Activated T-helper 17 cell treated with anti-CD3 and anti-CD28 coated beads, Interleukin-2, amount 50 U/mL, for 72 hours (primary cell): ENCODE measurements at places on chromosomes 7 and 10.
A peak's percentile ranks its signal among the peaks of the same experiment; 100 is the strongest.

DNA sequence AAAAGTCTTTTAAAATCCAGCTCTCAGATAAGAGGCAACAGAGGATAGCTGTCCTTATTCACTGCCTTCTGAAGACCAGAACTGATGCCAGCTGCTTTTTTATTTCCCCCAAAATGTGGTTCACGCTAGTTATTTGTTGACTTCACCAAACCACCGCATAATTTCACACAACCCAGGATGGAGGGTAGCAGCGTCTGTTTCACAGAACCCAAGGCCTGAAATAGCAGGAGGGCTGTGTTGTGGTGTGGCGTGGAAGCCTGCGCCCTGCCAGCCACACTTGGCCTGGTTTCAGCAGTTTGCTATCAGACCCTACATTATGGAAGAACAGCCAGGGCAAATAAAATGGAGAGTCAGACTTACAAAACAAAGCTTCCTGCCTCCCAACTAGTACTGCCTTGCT lies 155.4 kb downstream of the DYNC1I1 start:
- ATAC-seq, result no peak

DNA sequence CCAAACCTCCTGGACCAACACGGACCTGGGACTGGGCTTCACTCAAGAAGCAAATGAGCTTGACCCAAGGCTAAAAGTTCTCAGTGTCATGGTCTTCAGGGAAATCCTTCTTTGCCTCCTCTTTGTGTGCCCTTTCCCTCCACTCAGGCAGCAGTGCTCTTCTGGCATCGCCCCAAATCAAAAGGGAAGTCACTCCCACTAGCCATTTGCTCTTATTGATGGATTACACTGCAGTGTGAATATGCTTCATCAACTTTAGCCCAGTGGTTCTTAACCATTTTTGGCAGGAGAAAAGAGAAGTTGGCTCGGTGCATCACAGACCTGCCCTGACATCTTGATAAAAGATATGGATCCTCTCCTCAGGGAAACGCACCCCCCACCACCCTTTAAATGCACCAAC lies 19.2 kb upstream of the IKZF1 start:
- no peak for ATAC-seq

DNA sequence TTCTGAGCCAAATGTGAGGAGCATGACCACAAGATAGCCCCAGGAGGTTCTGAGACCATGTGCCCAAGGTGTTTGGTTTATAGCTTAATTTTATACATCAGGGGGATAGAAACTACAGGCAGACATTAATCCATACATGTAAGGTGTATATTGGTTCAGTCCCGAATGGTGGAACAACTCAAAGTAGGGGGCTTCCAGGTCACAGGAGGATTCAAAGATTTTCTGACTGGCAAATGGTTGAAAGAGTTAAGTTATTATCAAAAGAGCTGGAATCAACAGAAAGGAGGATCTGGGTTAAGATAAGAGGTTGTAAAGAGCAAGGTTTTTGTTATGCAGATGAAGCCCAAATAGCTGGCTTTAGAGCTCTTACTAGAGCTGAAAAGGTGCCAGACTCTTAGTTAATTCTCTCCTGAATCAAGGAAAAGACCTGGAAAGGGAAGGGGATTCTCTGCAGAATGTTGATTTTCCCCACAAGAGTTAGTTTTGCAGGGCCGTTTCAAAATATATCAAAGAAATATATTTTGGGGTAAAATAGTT lies 640.0 kb downstream of the IPMK start:
- no peak for ATAC-seq

DNA sequence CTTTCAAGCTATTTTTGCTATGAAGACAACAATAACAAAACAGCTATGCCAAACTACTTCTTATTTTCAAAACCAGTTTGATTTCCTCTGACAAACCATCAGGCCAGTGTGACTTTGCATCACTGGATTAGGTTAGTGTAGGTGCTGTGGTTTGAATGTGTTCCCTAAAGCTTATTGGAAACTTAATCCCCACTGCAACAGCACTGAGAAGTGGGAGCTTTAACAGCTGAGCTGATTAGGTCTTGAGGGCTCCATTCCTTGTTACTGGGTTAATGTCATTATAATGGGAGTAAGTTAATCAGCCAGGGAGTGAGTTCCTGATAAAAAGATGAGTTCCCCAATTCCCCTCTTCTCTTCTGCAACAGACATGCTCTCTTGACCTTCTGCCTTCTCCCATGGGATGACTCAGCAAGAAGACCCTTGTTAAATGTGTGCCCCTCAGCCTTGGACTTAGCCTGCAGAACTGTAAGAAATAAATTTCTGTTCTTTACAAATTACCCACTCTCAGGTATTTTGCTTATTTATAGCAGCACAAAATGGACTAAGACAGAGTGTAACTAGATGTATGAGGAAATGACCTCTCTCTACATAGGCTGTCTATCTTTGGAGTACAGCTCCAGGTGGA lies 186.8 kb downstream of the CTTNBP2 start:
- no peak for ATAC-seq

DNA sequence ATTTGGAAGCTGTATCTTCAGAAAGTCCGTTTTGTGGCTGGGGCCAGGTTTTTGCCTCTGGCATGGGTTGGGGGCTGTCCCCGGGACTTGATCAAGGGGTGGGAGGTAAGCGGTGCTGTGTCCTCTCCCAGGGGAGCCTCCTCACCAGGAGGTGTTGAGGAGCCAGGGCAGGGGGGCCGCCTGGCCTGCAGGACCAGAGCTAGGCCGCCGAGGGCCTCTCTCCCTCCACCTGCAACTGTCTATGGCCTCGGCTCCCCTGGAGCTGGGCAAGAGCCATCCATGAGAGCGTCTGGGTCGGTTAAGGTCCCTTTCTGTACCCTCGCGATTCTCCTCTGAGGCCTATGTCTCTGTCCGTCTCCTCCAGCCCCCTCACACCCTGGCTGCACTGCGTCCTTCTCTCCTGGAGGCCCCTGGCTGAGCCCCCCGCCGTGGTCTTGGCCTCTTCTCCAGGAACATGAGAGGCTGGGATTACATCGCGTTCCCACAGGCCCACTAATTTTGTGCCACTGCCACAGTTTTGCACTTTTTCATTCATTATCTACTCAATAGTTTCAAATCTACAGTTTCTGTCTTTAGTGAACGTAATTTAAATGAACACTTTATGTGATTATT lies 20.6 kb downstream of the CALML5 start:
- ATAC-seq, result no peak

GRCh38 chr7:145293754-145294153 lies 457.9 kb upstream of the TPK1 start:
- ATAC-seq, result no peak

DNA sequence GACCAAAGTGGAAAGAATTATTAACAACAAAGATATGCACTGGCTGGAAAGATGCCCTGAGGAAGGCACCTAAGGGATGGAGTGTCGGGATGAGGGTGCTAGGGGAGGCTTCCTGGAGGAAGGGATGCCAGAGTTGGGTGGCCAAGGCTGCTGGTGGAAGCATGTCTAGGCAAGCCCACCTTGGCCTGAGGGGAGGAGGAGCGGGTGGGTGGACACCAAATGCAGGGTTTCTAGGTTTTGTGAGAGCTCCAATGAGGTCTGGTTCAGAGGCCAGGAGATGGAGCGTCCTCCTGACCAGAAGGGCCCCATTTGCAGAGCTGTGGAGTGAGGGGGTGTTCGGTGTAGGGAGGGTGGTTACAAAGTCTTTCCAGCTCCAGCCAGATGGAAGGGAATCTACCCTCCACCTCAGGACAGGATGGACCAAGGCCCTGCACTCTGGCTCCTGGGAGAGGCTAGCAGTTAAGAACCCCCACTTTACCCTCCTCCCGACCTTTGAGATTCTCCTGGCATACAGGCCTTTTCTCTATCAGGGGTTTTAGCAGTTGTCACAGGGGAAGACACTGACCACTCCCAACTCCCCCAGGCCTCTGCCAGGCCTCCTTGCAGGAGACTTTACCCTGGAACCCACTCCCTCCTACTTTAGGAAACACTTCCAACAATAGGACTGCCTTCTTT lies 3.0 kb upstream of the DDIT4 start:
- ATAC-seq, result no peak

GRCh38 chr7:49520951-49521350 lies 252.5 kb upstream of the VWC2 start:
- ATAC-seq, result no peak

DNA sequence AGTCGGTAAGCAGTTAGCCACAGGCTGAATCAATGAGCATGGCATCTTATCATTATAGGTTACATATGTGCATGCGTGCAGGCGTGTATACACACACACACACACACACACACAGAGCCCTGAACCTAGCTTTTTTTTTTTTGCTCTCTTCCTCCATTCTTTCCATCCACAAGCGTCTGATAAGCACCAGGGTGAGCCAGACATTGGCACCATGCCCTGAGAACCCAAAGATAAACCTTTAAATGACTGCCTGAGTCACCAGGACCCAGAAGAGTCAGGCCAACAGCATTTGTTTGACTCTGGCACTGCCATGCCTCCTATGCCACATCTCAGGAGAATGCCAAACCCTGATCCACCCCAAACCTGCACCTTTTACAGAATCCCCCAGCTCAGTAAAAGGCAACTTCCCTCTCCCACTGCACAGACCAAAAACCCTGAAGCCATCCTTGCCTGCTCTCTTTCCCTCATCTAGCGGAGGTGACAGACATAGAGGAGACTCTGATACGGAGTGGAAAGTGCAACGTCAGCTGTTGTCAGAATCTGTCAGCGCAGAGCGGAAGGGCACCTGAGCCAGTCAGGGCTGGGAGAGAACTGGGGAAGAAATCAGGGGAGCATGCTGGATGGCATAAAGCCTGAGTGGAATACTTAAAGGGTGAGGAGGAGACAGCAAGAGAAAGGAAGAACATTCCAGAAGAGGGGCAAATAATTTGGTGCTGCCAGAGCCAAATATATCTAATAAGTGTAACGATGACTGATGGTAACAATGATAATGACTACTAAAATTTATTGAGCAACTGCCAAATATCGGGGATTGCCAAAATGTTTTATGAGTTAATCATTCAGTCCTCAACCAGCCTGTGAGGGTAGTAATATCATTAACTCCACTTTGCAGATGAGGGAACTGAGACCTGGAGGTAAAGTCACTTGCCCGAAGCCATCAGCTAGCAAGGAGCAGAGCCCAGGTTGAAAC lies 3.2 kb downstream of the PARP12 start:
- peak; percentile 37 for ATAC-seq

DNA sequence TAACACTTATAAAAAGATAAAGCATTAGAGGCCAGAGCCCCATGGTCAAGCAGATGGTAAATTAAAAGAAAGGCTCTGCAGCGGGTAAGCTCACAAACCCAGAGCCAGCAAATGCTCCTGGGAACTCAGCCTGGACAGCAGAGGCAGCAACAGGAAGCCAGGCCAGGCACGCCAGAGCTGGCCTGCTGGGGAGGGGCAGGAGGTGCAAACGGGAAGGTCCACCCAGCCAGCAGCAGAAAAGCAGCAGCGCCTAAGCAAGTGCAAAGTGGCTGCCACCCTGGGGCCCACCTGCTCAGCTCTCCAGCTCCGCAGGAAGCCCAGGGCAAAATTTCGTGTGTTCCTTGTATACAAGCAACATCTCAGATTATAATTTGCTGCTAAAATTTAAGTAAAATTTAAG lies 82.7 kb upstream of the GPR22 start:
- ATAC-seq, result no peak

DNA sequence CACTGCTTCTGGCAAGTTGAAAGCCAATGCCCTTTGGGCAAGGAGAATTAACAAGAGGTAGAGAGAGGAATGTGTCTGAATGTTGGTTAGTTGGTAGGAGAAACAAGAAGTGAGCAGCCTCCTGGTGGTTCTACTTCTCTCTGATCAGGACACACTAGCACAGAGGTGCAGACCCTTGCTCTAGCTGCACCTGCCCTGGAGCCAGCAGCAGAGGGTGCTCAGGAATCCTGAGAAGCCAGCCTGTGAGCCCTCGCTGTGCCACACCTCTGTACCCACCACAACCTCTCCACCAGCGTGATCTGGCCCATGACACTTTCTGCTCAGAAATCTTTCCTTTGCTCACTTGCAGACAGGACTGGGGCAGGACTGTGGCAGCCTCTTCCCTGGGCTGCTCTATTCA lies 364.7 kb downstream of the RPS24 start:
- peak; percentile 12 for ATAC-seq

GRCh38 chr10:29628912-29629526 lies 5.8 kb downstream of the SVIL start:
- no peak for ATAC-seq

GRCh38 chr7:35874886-35875285 lies 74.0 kb downstream of the SEPTIN7 start:
- no peak for ATAC-seq
